ENCODE measurements at places on chromosomes 5 and 9.

DNA sequence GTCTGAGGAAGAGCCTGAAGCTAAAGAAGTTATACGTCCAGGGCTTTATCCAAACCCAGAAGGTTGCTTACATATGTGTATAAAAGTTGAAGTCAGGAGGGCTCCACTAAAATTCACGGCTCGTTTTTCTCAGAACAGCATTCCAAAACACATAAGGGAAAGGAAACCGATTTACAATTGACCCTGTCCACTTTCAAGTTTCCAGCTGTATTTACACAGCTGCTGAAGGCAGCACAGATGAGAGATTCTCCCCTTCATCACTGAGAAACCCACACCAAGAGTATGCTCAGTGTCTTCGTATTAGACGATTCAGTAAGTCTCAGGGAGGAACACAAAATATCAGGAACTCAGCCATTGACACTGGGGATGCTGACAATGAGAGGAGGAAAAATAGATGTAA, 5.9 kb upstream of the NREP start:
- DNase-seq = no peak

- no peak for DNase-seq
Measured at GRCh38 chr5:41161271-41161670, 52.1 kb downstream of the C6 start.

DNA sequence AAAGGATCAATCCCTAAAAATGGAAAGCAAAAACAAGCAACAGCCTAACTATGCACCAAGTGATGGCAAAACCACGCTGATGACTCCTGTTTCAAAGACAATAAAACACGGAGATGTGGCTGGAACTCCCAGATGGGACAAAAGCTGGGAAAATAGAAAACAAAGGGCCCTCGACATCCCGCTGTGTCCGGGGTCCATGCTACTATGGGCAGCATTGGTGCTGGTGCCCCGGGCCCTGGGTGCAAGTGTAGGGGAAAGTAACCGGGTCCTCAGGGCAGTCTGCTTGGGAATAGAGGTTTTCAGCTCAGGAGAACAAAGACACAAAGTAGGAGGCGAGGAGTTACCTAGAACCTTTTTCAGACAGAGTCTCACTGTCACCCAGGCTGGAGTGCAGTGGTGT, 46.1 kb downstream of the MRPL36 start:
- no peak for DNase-seq

- no peak for DNase-seq
Measured at GRCh38 chr5:108028412-108028811, 353.5 kb downstream of the FBXL17 start.

DNA sequence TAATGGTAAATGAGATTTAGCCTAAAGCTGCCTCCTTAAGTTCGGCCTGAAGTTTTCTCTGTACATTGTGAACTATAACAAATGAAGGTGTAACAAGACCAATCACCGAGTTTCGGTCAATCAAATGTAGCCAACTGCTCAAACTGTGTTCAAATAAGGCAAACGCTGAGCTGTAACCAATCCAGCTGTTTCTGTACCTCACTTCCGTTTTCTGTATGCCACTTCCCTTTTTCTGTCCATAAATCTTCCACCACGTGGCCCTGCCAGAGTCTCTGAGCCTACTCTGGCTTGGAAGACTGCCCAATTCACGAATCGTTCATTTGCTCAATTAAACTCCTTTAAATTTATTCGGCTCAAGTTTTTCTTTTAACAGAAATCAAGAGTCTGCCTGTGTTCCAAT, 193.5 kb upstream of the KLF9 start:
- no peak for DNase-seq

GRCh38 chr9:119216651-119217331, 152.4 kb downstream of the BRINP1 start:
- DNase-seq = no peak

DNA sequence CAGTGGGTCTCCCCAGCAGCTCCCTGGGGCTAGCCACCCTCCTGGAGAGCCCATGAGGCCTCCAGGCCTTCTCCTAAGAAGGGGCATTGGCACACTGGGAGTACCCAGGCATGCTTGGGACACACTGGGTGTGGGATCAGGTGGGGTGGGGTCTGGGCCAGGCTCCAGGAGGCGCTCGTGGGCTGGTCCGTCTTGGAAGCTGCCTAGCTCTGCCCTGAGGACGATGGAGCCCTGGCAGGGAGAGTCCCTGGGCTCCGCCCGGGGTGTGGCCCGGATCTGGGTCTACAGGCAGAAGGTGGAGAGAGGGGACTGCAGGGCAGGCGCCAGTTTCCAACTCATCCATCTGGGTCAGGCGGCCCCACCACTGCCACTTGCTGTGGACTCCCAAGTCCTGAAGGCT, 2.4 kb downstream of the PRRX2 start:
- DNase-seq = no peak

- DNase-seq = no peak
Measured at GRCh38 chr9:120926397-120926928, at the start of gene TRAF1. TSS of gene TRAF1 (minus strand) at chr9:120926796. CDS start at chr9:120926075, 721 bp downstream.

DNA sequence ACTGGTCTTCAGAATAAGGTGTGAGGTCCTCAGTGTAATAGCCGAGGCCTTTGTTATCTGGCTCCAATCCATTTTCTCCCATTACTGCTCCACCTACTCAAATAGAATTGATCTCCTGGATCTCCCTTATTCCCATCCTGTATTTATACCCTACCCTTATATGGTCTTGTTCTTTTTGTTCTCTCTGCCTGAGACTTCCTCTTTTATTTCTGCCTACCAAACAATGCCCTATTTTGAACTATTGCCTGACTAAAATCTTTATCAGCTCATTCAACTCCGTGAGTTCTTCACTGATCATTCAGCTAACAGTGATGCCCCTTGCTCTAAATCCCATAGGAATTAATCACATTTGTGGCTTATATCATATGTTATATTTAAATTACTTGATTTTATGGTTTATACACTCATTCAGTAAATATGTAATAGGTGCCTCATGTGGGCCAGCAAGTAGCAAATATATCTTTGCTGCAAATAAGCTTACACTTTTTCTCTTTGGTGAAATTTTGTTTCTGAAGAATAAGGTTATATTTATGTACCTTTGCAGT, 417.5 kb upstream of the MEF2C start:
- DNase-seq = no peak

DNA sequence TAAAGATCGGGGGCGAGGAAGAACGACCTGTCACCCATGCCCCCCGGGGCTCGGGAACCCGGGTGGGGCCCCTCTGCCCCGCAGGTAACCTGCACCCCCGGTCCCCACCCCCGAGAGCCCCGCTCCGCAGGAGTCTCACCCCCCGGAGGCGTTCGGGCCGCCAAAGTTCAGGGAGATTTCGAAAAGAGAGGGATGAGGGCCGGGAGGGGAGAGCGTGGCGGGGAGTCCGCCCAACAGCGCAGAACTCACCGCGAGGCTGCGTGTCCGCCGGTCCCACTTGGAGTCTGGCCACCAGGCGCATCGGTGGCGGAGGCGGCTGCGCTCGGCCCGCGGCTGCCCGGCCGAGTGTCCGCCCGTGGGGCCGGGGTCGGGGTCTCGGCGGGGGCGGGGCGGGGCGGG, at the start of gene PHF19:
PHF19 (minus strand) TSS at position 347 of the 399 bp plus-strand sequence. CDS start 2,447 bp downstream, outside the sequence.
- no peak for DNase-seq

- DNase-seq = no peak
Measured at GRCh38 chr9:13575558-13575957, 296.1 kb upstream of the MPDZ start.

DNA sequence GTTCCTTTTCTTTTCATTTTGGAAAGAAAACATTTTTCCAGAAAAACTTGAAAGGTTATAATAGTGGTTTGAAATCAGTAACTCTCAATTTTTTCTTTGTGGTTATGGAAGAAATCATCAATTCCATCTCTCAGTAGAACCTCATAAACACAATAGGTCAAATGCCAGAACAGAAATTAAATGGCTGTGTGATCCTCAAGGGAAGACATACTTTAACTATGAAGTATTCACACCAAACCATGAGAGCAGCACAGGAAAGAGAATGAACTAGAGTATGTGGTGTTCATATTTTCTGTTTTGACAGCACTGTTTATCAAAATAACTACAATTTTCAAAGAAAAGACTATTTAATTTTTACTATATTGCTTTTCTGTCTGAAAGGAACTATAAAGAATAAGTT, 29.7 kb upstream of the EFNA5 start:
- DNase-seq = no peak

- DNase-seq = peak; percentile 9
Measured at GRCh38 chr9:136438548-136439480, 831 bp downstream of the INPP5E start.

- no peak for DNase-seq
Measured at GRCh38 chr5:143865426-143866025, 53.6 kb downstream of the HMHB1 start.

- DNase-seq = no peak
Measured at GRCh38 chr5:66881480-66882161, 285.4 kb downstream of the MAST4 start.

- no peak for DNase-seq
Measured at GRCh38 chr5:57900381-57900944, 417.9 kb upstream of the ACTBL2 start.

DNA sequence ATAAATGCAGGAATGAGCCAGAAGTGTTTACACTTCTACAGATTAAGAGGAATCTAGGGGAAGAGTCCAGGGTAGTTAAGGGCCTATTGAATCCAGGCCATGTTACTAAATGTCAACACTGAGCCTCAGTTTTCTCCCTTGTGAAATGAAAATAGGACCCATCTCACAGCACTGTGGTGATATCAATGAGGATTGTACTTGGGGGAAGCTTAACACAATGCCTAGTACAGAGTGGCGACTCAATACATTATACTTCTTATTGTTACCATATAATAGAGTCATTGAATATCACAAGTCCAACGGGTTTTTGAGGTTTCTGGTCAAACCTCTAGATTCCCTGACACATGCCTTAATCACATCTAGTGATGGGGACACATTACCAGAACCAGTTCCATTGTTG, 4.6 kb downstream of the TRUB2 start:
- DNase-seq = no peak

GRCh38 chr9:89340332-89340731, 22.0 kb downstream of the SECISBP2 start:
- DNase-seq = no peak

DNA sequence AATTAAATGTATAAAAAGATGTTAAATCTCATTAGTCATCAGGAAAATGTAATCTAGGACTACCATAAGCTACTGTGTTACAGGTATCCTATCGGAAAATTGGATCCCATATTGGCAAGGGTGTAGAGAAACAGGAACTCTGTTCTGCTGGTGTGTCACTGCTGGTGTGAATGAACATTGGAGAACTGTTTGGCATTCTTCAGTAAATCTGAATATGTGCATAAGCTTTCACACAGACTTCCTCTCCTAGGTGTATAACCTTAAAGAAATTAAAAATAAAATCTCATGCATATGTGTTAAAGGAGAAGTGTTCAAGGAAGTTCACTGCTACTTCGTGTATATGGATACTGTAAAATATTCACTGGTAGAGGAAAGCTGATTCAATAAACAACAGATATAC, 484.6 kb upstream of the TLE4 start:
- DNase-seq = no peak

DNA sequence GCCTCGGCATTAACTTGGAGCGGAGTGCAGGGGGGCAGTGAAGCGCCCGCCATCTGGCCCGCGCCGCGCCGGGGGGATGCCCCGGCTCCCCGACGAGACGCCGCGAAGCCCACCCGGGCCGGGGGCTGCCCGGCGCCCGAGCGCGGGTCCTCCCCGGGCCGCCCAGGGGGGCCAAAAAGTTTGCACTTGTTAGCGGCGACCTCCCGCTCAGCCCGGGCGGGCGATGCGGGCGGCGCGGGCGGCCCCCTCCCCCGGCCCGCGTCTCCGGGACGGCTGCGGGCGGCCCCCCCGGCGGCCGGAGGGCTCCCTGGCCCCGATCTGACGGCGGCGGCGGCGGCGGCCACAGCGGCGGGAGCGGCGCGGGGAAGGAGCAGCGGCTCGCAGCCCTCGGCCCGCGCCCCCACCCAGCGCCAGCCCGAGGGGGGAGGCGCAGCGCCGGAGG, at the start of gene NTNG2:
NTNG2 (plus strand) TSS at position 316 of the 442 bp plus-strand sequence. CDS start 4,774 bp downstream, outside the sequence.
- no peak for DNase-seq

- no peak for DNase-seq
Measured at GRCh38 chr5:126115059-126115629, 308.1 kb upstream of the GRAMD2B start.

GRCh38 chr5:73496984-73497457, 1.2 kb upstream of the BTF3 start:
- DNase-seq = peak; percentile 54

- DNase-seq = no peak
Measured at GRCh38 chr9:98101868-98102273, 17.2 kb downstream of the TRIM14 start.

- peak; percentile 80 for DNase-seq
Measured at GRCh38 chr9:100213730-100214477, 114.9 kb downstream of the INVS start.

DNA sequence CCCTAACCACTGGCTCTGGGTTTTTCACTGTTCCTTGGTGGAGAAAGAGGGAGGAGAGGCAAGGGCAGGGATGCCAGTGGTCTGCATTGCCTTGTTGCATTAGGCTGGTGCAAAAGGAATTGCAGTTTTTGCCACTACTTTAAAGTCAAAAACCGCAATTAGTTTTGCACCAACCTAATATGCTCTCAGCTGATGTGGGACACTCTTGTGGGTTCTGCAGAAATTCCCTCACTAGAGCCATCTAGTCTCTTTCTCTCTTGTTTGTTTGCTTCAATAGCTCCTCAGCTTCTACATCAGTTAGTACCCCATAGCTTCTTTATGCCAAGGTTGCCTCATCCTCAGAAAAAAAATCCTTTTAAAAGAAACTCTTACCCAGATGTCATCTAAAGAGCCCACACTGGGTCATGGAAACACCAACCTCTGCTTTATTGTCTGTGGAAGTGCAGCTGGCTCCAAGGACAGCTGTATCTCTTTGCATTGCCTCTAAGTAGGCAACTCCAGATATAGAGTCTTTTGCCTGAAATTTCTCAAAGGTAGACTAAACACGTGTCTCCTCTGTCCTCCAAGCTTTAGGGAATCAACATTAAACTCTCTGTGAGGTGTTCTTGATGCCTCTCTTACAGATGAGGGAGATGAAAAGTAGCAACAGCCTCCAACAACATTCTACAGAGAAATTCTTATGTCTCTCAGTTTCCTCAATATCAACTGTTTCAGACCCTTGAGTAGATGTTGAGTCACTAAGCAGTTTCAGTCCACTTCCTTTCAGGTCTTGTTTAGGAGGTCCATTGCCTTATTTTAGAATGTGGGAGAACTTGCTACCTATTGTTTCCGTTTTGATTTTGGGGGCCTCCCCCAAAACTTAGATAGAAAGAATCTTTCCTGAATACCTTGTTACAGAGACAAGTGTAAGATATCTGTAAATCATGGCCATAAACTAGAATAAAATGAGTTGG, 84.9 kb upstream of the MEF2C start:
- DNase-seq = no peak

DNA sequence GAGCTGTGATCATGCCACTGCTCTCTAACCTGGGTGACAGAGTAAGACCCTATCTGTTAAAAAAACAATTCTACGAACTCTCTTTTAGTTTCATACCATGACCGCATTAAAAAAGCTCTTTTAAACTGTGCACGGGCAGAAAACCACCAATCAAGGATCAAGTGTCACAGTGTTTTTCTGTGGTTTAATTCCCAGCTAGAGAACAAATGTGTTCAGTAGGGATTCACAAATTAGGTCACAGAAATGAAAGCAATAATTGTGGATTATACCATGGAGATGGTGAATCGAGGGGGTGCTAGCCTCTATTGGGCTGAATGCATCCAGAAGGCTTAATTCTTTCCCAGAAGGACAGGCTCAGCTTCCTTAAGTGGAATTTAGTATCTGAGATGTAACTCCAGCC, 79.1 kb downstream of the ATG10 start:
- DNase-seq = no peak

Data from RCC 7860 (cell line).